ENCODE measurements at places on chromosomes 6 and 20.

- DNase-seq, result no peak
Measured at GRCh38 chr6:71364889-71365542, 76.4 kb downstream of the OGFRL1 start.

- DNase-seq, result no peak
Measured at GRCh38 chr6:106097411-106098231, 11.5 kb downstream of the PRDM1 start.

GRCh38 chr6:75643173-75643572 lies 41.5 kb downstream of the SENP6 start:
- no peak for DNase-seq

DNA sequence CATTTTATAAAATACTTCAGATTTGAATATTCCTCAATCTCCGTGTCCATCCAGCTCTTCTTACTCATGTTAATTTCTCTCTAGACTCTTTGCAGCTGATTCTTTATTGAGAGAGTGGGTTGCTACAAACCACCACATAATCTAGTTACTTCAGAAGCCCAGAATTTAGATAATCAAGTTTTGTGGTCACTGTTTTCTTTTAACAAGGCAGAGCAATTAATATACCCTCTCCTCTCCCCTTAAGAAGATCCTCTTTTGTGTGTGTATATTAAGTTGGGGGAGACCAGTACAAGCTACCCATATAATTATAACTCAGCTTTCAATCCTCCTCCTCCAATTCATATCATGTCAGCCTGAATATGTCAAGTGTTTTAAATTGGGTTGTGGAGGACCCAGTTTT lies 95.1 kb downstream of the IRAK1BP1 start:
- no peak for DNase-seq

- DNase-seq, result no peak
Measured at GRCh38 chr6:135300576-135300975, 119.5 kb downstream of the MYB start.

DNA sequence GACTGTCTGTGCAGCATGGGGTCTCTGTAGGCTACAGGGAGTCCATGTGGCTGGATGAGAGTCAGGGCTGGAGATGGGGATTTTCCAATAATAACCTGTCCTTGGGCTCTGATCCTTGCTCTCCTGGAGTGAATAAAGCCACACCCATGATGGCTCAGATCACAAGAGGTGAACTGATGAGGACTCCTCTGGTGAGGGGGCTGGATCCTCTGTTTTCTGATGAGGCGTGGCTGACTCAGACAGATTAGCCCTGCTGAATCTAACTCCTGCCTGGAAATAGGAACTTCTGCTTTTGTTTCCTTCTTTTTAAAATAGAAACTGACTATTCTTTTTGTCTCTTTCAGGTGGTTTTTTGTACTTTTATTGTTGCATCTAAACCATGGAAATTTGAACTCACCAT lies 27.0 kb downstream of the CST9L start:
- no peak for DNase-seq

DNA sequence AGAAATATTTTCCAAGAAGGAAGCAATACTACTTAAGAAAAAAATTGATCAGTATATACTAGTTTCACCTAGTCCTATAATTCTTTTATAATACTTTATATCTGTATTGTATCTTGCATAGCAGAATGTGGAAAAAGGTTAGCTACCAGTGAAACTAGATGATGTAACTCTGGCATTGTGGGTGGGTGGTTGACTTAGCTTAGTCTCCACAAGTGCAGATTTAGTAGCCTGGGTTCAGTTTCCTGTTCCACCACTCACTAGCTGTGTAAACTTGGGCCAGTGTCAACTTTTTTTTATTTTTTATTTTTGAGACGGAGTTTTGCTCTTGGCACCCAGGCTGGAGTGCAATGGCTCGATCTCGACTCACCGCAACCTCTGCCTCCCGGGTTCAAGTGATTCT lies 2.0 kb downstream of the MUC21 start:
- DNase-seq, result no peak

DNA sequence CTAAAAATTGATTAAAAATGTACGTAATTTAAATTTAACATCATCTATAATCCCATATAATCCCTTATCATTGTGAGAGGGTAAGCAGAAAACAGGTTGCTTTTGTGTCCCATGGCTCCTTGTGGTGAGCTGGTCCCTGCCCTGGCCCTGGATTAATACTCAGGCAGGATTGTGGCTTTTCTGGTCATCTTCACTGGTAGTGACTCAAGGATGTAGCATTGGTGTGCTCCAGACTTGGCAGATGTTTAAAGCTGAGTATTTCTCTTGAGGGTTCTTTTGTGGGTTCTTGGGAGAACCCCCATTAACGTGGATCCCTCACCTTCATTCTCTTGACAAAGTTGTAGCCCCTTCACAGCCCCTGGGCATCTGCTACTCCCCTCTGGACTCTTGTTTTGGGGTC lies 39.3 kb downstream of the SNRNP48 start:
- no peak for DNase-seq

DNA sequence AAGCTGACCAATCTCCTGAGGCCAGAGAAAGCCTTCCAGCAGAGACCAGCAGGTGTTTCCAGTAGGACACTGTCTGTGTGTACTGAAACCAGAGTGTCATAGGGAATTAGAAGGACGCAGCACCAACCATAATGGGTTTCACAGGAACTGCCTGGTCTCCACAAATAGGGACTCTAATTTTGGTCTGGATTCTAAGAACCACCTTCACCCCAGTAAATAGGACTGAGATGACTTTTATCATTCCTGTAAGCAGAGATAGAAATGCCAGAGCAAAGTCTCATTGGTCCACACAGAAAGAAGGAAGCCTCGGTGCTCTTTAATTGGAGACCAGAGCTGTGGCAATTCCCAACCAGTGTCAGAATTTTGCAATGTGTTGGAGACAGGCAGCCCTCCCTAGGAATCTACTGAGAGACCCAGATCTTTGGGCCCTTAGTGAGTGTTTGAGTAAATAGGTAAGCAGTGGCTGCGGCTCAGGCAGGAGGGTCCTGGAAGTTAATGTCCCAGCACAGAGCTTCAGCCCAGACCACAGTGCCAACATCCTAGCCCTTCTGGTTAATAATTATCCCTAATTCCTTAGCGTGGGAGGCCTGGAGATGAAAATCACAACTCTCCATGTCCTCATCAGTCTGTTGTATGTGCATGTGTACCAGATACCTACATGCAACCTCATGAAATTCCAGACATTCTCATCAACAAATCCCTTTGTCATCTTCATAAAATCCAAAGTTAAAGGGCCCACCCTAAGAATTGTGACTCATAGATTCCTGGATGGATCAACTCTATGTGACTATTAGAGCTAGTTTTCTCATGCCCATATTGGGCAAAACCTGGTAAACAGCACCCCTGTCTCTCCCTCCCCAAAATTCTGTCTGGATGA lies 81.2 kb downstream of the UNC5CL start:
- no peak for DNase-seq

GRCh38 chr6:123888771-123889513 lies 85.3 kb downstream of the NKAIN2 start:
- DNase-seq, result no peak
